ENCODE measurements at places on chromosomes 1 and 21. TPM values are rescaled to one million over a fixed set of nuclear protein-coding genes. Genes with fewer than 3 reads are reported as not detected.

The IGSF3 gene
- polyA plus RNA-seq: 0.64 TPM

DNA sequence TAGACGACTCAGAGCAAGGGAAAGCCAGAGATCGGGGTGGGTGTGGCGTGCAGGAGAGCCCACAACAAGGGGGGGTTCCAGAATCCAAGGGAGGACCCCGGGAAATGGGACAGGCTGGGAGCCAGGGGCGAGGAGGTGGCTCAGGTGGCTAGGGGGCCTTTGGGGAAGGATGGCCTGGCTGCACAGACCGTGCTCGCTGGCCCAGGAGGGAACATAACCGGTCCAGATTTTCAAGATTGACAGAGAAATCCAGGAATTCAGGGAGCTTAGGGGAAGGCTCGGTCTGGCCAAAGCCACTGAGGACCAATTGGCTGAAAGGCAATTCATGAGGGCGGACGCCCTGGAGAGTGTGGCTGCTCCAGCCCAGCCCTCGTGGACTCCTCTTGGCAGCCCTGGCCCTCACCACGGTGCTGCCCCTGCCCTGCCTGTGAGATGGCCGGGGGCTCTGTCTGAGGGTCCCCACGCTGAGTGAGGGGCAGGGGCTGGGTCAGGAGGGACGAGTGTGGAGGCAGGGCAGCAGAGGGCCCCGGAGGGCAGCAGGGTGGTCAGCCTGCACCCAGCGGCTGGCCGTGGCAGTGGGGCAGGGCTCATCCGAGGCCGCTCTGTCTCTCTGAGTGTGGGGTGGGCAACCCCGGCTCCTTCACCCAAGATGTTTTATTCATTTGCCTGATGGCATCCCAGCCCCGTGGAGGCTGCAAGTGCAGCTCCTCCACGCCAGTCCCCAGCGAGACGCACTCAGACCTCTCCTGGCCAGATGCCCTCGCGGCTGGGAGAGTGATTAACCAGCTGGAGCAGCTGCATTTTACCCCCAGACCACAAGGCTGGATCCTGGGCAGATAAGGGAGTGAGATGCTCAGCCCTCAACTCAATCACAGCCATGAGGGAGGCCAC lies 5.6 kb upstream of the LRRC3 start:
- H3K36me3 ChIP-seq: no peaks in the 10 kb centered on the region
- H3K27me3 ChIP-seq: peaks cover 3% of the 10 kb centered on the region
- H3K4me1 ChIP-seq: no peaks in the 10 kb centered on the region
- H3K27ac ChIP-seq: no peak overlapping the region

DNA sequence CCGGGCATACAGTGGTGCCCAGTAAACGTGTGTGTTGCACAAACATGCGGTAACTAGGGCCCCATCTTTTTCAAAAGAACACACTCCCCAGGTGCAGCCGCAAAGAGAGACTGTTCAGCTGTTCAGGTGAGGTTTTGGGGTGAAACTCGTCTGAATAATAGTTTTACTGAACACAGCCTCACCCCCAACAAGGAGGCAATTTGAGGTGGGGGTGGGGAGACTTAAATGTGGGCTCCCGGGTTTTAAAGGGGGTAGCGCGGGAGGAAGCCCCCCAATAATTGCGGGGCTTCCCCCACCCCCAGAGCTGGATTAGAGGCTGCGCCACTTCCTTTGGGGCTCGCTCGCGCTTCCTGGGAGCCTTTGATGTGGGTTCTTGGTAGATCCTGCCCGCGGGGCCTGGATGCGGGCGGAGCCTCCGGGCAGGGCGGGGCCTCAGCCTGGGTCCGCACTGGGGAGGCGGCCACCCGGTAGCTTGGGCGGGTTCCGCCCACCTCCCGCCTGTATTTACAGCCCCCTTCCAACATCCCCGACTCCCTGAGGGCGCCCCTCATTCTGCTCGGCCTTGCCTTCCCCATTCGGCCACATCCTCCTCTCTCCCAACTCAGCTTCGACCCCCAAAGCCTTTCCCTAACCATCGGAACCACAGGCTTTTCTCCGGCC lies 6.4 kb upstream of the EPHA2 start:
- H3K27ac ChIP-seq: no peak overlapping the region
- no peak for DNase-seq
- H3K4me3 ChIP-seq: no peak overlapping the region
- H3K36me3 ChIP-seq: no peaks in the 10 kb centered on the region
- peaks cover 15% of the 10 kb centered on the region for H3K4me1 ChIP-seq

DNA sequence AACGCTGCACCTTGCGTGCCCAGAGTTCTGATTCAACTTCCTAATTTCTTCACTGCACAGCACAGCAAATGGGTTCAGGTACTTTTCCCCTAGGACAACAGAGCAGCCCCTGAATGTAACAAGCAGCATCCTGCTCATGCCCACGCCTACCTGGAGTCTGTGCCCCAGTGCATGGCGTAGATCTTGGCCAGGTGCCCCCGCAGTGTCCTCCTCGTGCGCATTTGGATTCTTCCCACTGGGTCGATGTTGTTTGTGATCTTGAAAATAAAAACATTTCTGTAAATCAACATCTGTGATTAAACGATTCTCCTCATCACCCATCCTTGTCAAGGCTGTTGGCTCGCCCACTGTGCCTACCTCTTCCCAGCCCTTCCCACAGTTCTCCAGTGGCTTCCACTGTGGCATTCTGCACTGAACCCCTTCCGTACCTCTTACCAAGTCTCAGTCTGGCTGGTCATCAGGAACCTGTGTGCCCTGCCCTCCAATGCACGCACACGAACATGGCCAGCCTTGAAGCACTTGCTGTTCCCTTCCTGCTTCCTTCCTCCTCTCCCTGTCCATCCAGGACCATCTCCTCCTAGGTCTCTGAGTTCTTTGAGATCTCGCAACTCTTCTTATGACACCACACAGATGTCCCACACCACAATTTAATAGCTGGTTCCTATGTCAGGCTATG lies 37.5 kb upstream of the NADK start:
- H3K4me1 ChIP-seq: no peaks in the 10 kb centered on the region
- no peak overlapping the region for H3K27ac ChIP-seq
- peaks cover 22% of the 10 kb centered on the region for H3K36me3 ChIP-seq
- H3K27me3 ChIP-seq: no peaks in the 10 kb centered on the region

DNA sequence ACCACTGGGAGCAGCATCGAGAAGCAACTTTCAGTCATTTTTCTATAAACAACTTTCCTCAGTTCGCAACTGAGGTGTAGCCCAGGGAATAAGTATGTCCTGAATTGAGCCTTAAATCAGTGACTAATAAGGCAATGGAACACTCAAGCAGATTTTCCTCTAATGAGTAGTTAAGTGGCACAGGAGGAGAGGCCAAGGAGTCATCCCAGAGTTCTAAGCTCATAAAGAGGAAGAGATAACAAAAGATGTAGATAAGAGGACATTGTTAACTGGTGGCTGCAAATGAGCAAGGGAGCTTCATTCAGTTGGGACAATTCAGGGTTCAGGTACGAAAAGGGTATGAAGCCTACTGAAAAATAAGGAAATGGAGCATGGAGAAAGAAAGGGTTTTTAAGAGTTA lies 64.5 kb downstream of the LRRC40 start:
- H3K4me1 ChIP-seq: no peaks in the 10 kb centered on the region
- DNase-seq: no peak
- H3K27me3 ChIP-seq: no peaks in the 10 kb centered on the region
- no peak overlapping the region for H3K27ac ChIP-seq
- no peak overlapping the region for H3K4me3 ChIP-seq

The TRIM17 gene
- polyA plus RNA-seq: not detected

GRCh38 chr1:906600-907420 lies 16.9 kb upstream of the SAMD11 start:
- H3K36me3 ChIP-seq: no peaks in the 10 kb centered on the region
- H3K4me3 ChIP-seq: no peak overlapping the region
- no peak overlapping the region for H3K27ac ChIP-seq
- no peaks in the 10 kb centered on the region for H3K27me3 ChIP-seq
- DNase-seq: no peak

The SLAMF6 gene
- not detected for polyA plus RNA-seq

The TXNDC12 gene
- polyA plus RNA-seq: 33.7 TPM

- H3K27ac ChIP-seq: no peak overlapping the region
- H3K4me1 ChIP-seq: no peaks in the 10 kb centered on the region
- H3K27me3 ChIP-seq: no peaks in the 10 kb centered on the region
- H3K4me3 ChIP-seq: no peak overlapping the region
Measured at GRCh38 chr1:243433737-243434370, 178.0 kb downstream of the SDCCAG8 start.

DNA sequence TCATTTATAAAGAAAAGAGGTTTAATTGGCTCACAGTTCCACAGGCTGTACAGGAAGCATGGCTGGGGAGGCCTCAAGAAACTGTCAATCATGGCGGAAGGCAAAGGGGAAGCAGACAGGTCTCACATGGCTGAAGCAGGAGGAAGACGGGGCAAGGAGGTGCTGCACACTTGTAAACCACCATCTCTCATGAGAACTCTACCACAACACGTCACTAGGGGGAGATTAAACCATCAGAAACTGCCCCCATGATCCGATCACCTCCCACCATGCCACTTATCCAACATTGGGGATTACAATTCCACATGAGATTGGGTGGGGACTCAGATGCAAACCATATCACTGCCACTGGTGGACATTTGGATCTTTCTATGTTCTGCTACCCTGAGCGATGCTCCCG lies 351.4 kb downstream of the NPHP4 start:
- H3K27me3 ChIP-seq: no peaks in the 10 kb centered on the region
- no peak for DNase-seq
- H3K27ac ChIP-seq: no peak overlapping the region
- H3K4me3 ChIP-seq: no peak overlapping the region
- no peaks in the 10 kb centered on the region for H3K36me3 ChIP-seq

The APCS gene
- not detected for polyA plus RNA-seq

- H3K36me3 ChIP-seq: no peaks in the 10 kb centered on the region
- no peak overlapping the region for H3K27ac ChIP-seq
- H3K27me3 ChIP-seq: no peaks in the 10 kb centered on the region
- H3K4me1 ChIP-seq: peaks cover 16% of the 10 kb centered on the region
Measured at GRCh38 chr1:231027136-231027925, 12.7 kb downstream of the FAM89A start.

DNA sequence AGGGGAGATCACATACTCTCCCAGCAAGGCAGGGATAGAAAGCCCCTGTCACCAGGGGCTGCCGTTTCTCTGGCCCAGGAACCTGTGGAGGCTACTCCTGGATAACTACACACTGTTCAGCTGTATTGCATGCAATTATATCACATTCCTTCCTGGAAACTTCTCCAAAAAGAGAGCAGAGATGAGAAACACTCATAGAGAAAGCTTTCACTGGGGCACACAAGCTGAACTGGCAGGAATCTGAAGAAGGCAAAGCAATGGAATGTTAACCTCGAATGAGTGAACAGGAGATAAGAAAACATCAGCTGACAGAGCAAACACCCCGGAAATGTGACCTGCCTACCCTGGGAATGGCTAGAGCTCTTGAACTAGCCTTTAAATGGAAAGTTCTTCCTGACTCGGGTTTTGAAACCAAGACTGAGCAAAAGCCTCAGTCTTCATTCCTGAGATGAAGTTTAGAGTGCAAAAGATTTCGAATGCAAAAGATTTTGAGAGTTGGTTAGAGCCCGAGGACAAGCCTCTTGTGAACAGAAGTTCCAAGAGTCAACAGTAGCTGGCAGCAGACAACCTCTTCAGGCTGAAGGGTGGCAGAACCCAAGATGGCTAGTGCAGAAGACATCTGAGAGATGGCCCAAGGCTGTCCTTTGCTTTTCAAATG lies 32.3 kb downstream of the CCN1 start:
- H3K27ac ChIP-seq: no peak overlapping the region
- peaks cover 18% of the 10 kb centered on the region for H3K4me1 ChIP-seq
- DNase-seq: peak; percentile 24
- H3K4me3 ChIP-seq: no peak overlapping the region

- H3K27me3 ChIP-seq: no peaks in the 10 kb centered on the region
- H3K4me3 ChIP-seq: no peak overlapping the region
- no peak overlapping the region for H3K27ac ChIP-seq
- no peaks in the 10 kb centered on the region for H3K4me1 ChIP-seq
- DNase-seq: peak; percentile 38
Measured at GRCh38 chr1:207188901-207189300, 84.9 kb downstream of the C4BPA start.

DNA sequence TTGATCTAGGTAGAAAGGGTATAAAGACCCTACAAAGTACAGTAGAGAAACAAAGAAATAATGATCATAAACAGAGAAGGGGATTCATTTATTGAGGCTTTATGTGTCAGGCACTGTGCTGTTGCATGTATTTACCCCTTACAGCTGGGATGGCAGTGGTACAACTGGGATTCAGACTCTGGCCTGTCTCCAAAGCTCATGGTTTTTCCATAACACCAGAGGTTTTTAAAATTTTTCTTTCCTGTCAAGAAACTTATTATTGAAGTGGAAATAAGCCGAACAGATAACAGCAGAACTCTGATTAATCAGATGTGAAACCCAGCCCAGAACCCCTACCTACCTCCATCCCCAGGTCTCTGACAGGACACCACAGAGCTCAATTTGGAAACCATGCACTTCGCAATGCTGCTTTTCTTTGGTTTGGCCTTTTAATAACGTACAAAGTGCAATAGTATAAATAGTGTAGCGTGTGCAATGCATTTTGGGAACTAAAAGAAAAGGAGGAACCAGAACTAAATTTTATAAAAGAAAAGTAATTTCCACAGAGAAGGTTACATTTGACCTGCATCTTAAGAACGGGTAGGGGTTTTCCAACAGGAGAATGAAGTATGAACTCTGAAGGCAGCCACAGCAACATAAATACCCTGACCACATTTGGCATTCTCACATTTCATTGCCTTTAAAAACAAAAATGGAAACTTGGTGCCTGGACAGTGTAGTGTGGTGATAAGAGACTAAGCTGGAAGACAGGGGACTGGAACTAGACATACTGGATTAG lies 92.0 kb upstream of the S1PR1 start:
- H3K27me3 ChIP-seq: no peaks in the 10 kb centered on the region
- H3K36me3 ChIP-seq: no peaks in the 10 kb centered on the region
- peaks cover 27% of the 10 kb centered on the region for H3K4me1 ChIP-seq
- DNase-seq: no peak

- no peaks in the 10 kb centered on the region for H3K27me3 ChIP-seq
- no peaks in the 10 kb centered on the region for H3K4me1 ChIP-seq
- no peaks in the 10 kb centered on the region for H3K36me3 ChIP-seq
- no peak for DNase-seq
Measured at GRCh38 chr1:241081473-241081872, 275.5 kb downstream of the RGS7 start.

The TTC24 gene
- not detected for polyA plus RNA-seq

- no peaks in the 10 kb centered on the region for H3K36me3 ChIP-seq
- peaks cover 26% of the 10 kb centered on the region for H3K4me1 ChIP-seq
- H3K27ac ChIP-seq: no peak overlapping the region
- no peak for DNase-seq
Measured at GRCh38 chr21:32253215-32253641, 25.6 kb downstream of the MIS18A start.

DNA sequence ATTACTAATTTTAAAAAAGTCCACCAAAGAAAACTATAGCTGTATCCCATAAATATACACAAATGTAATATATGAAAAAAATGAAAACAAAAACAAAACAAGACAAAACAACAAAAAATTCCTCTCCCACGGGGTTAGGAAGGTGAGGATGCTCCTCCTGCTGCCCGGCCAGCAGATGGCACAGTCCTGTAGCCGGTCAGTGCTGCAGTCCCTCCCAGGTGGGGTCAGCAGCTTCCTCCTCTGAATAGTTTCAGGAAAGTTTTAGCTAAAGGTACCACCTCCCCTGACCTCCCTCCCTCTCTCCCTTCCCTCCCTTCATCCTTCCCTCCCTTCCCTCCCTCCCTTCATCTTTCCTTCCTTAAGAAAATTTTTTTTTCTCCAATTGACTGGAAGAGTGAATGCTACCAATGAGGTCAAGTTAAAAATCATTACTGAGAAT lies 67.8 kb upstream of the BCL10 start:
- H3K27me3 ChIP-seq: no peaks in the 10 kb centered on the region
- H3K4me1 ChIP-seq: peaks cover 67% of the 10 kb centered on the region
- H3K27ac ChIP-seq: peak overlapping the region; percentile 99
- no peaks in the 10 kb centered on the region for H3K36me3 ChIP-seq

All from endothelial cell of umbilical vein (primary cell).